NB4 (cell line): ENCODE measurements at places on chromosomes 4 and X.

- DNase-seq: no peak
These were observed 109.1 kb downstream of the EPHA5 start for GRCh38 chr4:65561164-65561563.

DNA sequence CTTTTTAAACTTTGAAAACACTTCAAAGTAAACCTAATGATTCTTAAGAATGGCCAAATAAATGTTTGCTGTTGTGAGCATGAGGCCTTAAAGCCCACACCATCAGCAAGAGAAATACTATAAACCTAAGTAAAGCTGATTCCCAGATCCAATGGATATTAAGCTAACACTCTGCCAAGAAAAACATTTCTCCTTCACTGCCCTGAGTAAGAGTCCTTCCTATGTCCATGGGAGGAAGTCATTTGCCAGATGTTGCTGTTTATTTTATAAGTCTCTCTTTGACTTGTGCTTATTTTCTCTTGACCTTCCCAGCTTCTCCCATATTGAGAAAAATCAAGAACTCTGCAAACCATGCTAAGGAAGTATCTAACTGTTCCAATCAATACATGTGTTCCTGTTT lies 154.3 kb upstream of the EDNRA start:
- no peak for DNase-seq

DNA sequence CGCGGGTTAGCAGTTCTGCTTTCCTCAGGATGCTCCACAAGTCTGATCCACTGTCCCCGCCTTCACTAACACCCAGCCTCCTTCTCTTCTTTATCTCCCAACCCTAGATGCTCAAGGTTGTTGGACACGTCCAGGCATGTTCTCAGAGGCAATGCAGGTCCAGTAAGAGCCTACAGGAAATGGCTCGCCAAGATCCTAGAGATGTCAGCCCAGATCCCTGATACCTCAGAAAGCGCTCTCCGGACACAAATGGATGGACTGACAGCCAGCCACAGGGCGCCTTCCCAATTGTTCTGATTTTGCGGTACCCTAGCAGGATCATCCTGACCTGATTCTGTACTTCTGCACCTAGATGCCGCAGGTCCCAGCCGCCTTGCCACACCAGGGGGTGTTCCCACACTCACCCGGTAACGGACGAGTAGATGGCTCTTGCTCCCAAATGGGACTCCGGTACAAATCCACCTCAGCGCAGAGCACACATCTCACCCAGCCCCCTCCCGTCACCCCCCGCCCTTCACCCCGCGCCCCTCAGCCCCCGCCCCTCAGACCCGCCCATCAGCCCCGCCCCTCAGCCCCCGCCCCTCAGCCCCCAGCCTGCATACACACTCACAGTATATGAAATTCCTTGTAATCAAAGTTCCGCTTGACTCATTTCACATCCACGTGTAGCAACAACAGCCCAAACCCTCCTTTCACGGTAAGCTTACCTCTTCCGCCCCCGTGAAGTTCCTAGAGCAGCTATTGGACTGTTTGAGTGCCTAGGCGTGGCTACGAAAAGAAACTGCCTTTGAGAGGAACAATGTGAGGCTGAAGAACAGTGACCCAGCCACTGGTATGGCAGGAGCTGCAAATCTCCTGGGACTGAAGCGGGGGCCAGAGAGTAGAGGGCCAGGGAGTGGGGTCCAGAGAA lies at the start of gene EDA2R:
EDA2R (minus strand) TSS at position 488 of the 910 bp plus-strand sequence. CDS start 23,058 bp downstream, outside the sequence.
- DNase-seq: no peak

- DNase-seq: no peak
These were observed 914 bp downstream of the MYOZ2 start for GRCh38 chr4:119136546-119136945.

GRCh38 chrX:11187001-11187400 lies 75.9 kb downstream of the HCCS start:
- no peak for DNase-seq

- DNase-seq: peak; percentile 47
These were observed 339 bp downstream of the CUL4B start for GRCh38 chrX:120560405-120560841.

GRCh38 chr4:155526452-155527169 lies 140.0 kb upstream of the GUCY1A1 start:
- DNase-seq: no peak

DNA sequence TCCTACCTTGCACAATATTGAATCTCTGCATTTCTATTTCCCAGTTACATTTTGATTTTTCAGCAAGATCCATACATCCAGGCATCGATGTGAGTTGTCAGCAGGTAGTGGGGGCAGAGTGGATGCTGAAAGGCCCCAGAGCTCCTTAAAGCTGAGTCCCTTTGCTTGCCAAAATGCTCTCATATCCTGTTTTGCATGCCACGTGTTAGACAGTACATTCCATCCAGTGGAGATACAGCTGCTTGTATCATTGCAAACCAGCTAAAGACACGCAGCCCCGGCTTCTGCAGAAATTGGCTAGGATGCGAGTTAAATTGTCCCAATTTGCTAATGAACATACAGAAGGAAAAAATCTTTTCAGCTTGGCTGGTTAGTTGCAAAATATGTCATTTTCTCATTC lies 179.6 kb upstream of the MXRA5 start:
- DNase-seq: no peak

DNA sequence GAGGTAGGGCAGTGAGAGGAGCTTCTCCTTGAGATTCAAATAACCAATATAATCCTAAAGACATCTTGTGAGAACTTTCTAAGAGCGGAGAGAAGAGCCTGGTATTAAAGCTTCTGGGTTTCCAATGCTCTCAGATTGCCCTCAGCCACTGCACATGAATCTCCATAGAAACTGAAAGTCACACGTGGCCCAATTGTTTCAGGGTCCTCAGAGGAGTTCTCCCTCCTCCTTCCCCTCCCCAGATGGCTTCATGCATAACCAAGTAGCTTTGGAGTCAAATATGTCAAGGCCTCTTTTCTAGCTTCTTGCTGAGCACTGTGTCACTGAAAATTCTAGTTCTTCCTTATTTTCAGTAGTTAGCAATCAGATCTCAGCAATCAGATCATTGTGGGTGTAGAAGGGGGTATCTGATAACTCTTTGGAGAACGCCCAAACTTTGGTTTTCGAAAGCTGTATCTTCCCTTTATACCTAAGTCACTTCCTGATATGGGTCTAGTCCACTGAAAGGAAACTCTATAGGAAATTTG lies 2.2 kb downstream of the BTK start:
- peak; percentile 51 for DNase-seq

GRCh38 chr4:35087218-35087617 lies 1157.1 kb downstream of the ARAP2 start:
- no peak for DNase-seq

GRCh38 chr4:185550933-185551332 lies 15.6 kb upstream of the PDLIM3 start:
- DNase-seq: no peak

- DNase-seq: no peak
These were observed 139.7 kb downstream of the EFHC2 start for GRCh38 chrX:44203791-44204190.

DNA sequence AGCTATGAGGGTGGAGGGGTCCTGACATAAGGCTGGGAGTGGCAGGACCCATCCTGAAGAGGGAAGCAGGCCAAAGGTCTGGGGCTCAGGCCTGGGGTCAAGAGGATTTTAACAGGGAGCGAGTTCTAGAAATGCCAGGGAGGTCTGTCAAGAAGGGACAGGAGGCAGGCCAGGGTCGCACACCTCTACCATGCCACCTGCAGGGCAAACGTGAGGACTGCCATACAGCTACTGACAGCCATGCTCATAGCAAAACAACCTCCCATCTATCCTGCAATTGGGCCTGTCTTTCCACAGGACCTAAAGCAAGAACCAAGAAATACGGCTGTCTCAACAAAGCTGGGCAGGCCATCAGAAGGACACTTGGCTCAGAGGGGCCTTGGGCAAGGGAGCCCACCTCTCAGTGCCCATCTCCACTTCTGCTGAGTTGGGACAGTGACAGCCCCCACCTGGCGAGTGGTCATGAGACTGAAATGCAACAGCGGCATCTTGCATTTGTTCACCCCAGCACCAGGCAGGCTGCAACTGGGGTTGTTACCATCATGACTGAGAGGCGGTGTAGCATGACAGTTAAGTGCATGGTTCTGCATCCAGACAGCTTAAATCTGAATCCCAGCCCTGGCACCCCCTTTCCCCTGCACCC lies 92.7 kb downstream of the WFS1 start:
- no peak for DNase-seq

DNA sequence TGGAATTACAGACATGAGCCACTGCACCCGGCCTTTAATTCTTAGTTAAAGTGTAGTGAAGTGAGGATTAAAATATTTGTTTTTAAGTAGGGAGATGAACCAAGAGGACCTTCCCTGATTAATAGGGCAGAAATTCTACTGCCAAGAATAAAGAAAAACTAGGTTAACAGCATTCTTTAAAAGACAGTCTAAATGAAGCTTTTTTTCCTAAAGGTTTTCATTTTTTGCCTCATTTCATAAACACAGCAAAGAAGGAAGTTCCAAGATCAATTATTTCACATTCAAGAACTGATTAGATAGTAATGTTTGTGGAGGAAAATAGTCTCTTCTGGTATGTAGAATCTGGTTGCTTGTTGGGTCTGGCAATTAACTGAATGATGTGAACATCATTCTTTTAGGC lies 112.1 kb upstream of the ARSJ start:
- no peak for DNase-seq

GRCh38 chrX:12488220-12488619 lies 303.0 kb upstream of the PRPS2 start:
- DNase-seq: no peak

DNA sequence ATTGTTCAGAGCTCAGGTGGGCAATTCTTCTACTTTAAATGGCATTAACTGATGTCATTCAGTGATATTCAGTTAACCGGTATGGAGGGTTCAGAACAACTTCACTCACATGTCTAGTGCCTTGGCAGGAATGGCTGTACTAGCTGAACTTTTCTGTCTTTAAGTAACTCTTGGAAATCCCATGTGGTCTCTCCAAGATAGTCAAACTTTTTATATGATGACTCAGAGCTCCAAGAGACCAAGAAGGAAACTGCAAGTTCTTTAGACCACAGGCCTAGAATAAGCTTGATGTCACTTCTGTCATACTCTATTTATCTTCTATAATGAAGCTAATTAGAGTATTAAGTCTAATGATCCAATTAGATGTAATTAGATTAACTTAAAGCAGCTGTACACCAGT lies 24.9 kb downstream of the LHFPL1 start:
- no peak for DNase-seq

GRCh38 chr4:123671636-123672404 lies 275.2 kb downstream of the SPRY1 start:
- no peak for DNase-seq

DNA sequence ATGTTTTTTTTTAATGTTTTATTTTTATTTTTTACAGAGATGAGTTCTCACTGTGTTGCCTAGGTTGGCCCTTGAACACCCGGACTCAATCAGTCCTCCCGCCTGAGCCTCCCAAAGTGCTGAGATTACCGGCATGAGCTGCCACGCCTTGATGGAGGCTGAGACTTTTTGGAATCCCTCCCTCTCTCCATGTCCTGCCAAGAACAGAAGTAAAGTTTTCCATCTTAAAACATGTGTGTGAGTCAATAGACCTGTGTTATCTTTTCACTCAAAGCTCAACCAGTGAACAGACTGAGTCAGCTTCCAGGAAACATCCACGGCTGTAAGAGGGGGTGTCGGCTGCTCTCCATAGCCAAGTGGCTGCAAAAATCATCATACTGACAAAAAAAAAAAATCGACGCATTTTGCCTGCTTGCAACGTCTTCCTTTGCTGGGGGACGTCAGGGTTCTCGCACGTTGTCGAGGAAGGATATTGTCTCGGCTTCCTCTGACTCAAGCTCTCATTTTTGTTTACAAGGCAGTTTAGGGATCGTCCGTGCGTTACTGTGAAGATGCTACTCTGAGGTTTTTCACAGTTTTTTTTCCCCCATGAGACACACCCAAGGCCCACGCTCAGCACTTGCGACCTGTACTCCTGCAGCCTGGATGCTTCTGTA lies 10.0 kb upstream of the ASMTL start:
- DNase-seq: no peak

DNA sequence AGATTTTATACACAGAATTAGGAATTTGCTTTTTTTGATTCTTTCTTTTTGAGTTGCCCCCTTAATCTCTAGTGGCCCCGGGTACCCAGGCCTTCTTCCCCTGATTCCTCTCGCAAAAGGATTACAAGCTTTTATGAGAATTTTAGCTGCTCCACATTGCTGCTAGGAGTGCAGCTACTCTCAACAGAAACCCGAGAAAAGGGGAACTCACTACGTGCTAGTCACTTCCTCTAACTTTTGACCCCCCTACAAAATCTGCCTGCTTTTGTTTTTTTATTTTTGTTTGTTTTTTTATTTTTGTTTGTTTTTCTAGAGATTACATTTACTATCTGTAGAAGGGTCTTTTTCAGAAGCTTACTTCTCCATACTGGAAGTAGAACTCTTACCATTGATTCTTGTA lies 64.1 kb downstream of the ZNF81 start:
- peak; percentile 70 for DNase-seq

GRCh38 chr4:69742596-69742995 lies 17.8 kb downstream of the SULT1B1 start:
- DNase-seq: no peak

- peak; percentile 42 for DNase-seq
These were observed 351.6 kb downstream of the NLGN4X start for GRCh38 chrX:5876984-5877596.

- DNase-seq: no peak
These were observed 22.1 kb downstream of the LIMCH1 start for GRCh38 chr4:41559940-41560516.

DNA sequence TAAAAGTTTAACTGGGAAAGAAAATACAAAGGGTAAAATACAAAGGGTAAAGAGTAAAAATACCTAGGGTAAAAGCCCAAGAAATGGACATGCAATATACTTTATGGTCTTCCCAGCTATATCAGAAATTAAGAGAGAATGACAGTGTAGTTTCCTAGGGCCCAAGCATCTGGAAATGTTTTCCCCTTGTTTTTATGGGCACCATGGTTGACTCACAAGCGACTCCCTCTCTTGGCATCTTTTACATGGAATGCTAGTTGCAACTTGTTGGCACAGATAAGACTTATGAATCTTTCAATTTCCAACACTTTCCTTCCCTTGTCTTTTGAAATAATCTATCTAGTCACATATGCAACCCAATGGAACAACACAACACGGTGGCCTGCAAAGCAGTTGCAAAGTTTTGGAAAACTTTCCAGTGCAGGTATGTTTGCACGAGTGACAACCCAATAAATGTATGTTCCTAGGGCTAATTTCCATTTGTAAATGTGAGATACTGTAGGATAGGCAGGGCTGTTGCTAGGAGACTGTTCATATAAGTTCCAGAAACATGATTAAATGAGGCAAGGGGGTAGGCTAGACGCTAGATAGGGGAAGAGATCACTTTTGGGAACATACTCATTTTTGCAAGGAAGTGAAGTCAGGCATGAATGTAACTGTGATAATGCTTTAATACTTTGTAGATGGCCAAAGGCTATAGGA lies 36.4 kb upstream of the CWH43 start:
- DNase-seq: no peak

DNA sequence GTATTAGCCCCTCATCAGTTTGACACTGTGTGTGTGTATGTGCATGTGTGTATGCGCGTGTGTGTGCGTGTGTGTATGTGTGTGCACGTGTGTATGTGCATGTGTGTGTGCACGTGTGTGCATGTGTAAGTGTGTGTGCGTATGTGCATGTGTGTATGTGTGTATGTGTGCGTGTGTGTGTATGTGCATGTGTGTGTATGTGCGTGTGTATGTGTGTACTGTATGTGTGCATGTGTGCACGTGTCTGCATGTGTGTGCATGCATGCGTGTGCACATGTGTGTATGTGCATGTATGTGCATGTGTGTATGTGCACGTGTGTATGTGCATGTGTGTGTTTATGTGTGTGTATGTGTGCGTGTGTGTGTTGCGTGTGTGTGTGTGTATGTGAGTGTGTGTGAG lies 31.1 kb upstream of the MXRA5 start:
- no peak for DNase-seq

GRCh38 chr4:111037591-111038360 lies 414.9 kb upstream of the PITX2 start:
- no peak for DNase-seq
